Spleen (tissue), 13 donors: ENCODE measurements at places on chromosomes 1 and 21.

- no peak for DNase-seq
These were observed 58.7 kb downstream of the VANGL2 start for GRCh38 chr1:160459056-160459455.

- DNase-seq = no peak
These were observed 20.9 kb upstream of the RHBDL2 start for GRCh38 chr1:38962560-38962959.

GRCh38 chr1:157496121-157496526 lies 56.2 kb downstream of the FCRL5 start:
- no peak for DNase-seq

GRCh38 chr1:200588698-200589097 lies 31.9 kb downstream of the KIF14 start:
- DNase-seq = no peak

- DNase-seq = no peak
These were observed 515.3 kb upstream of the NR5A2 start for GRCh38 chr1:199512037-199512710.

DNA sequence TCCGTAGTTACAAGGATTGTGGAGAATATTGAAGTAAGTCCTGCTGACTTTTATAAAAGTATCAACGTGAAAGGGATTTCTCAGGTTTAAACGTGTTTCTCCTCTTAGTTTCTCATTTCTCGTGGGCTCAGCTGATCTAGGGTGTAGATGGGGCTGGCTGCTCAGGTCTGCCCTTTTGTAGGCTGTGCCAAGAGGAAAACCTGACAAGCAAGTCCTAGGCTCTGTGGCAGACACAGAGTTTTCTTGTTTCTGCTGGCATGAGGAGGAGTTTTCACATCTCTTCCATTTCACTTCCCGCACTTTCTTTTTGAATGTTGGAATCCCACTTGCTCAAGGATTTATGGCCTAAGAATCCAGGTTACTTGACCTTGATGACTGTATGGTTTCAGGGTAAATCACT lies 14.8 kb downstream of the VPS13D start:
- DNase-seq = no peak

- no peak for DNase-seq
These were observed 749 bp downstream of the SEC16B start for GRCh38 chr1:177969109-177969508.

DNA sequence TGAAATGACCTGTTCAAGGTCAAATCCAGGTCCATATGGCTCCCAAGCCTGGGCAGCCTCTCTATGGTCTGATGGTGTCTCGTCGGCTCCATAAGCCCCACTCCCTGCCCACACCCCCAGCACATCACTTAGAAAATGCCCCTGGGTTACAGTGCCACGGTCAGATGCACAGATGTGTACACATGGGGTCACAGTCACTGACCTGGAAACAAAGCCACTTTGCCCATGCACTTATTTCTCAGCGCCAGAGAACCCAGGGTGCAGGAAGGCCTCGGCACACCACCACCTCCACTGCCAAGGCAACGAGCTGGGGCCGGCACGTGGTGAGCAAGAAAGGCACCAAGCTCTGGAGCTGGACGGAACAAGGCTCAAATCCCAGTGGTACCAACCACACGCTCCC lies 24.7 kb downstream of the IFFO2 start:
- DNase-seq = no peak

- DNase-seq = no peak
These were observed 2.1 kb upstream of the MACO1 start for GRCh38 chr1:25428475-25429166.

DNA sequence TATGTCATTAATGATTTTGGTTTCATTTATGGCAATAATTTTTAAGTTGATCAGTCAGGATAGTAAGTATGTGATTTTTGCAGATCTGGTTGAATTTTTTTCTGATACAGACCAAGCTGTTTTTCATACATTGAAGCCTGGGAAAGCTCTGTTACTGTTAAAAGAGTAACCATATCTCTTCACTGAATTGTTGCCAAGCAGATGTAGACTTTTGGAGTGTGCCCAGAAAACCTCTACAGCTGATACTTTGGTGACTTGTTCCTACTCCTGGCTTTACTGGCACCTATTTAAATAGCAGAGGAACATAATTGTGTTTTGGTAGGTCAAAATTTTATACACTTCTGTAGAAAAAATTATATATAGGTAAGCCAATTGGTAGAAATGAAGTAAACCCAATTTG lies 49.4 kb downstream of the NFIA start:
- DNase-seq = no peak

DNA sequence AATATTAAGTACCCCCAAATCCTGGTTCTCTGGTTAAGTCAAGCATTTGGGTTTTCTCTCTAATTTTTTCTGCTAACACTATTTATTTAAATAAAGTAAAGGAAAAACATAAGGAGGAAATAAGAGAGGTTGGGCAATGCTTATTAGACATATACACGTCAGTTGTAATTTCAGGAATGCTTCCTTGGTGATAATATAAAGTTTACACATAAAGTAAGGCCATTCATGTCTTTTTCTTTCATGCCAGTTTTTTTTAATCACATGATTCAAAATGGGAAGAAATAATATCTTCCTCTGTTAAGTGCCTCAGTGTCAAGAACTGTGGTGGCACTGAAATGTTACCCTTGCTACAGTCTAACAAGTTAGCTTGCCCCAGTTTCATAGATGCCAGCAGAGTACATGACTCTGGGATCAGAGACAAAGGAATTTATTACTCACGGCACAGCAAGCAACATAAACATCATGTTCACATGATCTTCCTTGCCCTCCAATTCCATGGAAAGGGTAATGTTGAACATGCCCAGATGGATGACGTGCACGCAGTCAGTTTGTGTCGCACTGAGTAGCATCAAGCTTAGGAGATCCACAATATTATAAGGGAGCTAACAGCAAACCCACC lies 184.9 kb downstream of the PLA2G4A start:
- DNase-seq = no peak

GRCh38 chr1:15146142-15146680 lies 7.3 kb upstream of the TMEM51 start:
- no peak for DNase-seq

DNA sequence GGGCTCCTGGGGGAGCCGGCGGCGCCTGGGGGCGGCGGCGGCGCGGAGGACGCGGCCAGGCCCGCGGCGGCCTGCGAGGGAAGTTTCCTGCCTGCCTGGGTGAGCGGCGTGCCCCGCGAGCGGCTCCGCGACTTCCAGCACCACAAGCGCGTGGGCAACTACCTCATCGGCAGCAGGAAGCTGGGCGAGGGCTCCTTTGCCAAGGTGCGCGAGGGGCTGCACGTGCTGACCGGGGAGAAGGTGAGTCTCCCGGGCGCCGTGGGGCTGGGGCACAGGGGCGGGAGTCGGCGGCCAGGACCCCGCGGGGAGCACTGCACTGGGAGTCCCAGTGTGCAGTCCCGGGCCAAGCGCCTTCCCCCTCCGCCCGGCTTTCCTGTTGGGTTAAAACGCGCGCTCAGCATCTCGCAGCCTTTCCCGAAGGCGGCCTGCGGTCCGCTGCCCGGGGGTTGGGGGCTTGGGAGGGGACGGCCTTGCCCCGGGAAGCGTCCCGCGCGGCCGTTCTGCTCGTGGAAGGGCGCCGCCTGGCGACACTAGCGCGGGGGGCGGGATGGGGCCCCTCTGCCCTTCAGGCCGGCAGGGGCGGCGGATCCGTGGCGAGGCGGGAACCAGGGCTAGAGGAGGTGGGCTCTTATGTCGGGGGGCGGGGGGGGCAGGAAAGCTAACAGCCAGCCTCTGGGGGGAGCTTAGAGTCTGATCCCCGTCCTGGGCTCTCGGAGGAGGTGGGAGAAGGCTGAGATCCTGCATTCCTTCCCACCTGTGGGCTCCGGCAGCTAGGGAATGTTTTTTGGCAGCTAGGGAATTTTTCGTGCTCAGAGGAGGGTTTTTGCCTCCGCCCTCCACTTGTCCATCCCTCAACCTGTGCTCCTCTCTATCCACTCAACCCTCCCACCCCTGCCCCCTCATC lies 1.1 kb downstream of the HUNK start:
- DNase-seq = peak; percentile 78

DNA sequence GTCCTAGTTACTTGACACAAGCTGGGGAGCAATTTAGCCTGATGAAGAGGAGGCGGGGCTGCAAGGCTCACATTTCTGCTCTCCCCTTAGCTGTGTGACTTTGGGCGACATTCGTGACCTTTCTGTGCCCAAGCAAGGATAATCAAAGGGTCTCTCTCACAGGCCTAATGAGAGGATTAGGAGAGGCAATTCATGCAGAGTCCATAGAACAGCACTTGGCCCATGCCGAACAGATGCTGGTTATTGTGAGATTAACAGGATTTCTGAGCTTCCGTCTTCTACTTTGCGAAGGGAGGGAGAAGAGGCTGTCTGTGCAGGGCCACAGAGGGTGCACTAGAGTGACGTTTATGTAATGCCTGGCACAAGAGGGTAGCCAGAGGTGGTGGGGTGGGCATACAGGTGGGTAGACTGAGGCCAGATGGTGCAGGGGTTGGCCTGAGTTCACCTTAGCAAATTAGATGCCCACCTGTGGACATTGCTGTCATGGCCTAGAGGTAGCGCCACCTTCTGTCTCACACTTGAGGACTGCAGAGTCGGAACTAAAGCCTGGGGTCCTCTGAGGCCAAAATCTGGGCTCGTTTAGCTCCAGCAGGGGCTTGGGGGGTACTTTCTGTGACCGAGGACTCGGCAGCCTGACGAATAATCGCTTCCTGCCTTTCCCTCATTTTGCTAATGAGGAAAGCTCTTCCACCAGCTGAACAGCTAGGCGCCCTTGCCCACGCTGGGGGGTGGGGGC lies 18.6 kb downstream of the ACTL8 start:
- DNase-seq = peak; percentile 37

DNA sequence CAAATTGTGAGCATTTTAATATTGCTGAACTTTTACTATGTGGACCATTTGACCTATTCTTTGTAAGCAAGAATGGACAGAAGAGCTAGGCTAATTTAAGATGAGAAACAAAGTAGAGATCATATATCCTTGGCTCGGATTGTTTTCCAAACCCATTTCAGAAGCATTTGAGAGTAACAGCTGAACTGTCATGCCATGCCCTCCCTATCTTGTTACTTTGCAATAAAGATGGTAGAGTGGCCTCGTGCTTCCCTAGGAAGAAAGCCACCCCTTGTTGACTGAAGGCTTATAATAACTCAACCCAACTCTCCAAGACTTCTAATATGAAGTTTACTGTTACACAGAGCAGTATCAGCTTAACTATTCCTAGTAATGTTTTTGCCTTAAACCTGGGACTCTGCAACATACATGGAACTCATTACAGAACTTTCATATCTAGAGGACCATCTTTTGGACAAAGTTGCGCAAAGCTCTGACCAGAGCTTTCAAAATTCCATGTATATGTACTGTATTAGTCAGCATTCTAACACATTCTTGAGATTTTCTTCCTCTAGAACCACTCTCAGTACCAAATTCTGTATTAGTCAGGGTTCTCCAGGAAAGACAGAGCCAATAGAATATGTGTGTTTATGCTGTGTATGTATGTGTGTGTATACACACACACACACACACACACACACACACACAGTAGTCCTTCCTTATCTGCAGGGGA lies 68.7 kb downstream of the ADAMTS1 start:
- DNase-seq = no peak

GRCh38 chr1:155640367-155640766 lies 30.3 kb downstream of the MSTO1 start:
- no peak for DNase-seq

DNA sequence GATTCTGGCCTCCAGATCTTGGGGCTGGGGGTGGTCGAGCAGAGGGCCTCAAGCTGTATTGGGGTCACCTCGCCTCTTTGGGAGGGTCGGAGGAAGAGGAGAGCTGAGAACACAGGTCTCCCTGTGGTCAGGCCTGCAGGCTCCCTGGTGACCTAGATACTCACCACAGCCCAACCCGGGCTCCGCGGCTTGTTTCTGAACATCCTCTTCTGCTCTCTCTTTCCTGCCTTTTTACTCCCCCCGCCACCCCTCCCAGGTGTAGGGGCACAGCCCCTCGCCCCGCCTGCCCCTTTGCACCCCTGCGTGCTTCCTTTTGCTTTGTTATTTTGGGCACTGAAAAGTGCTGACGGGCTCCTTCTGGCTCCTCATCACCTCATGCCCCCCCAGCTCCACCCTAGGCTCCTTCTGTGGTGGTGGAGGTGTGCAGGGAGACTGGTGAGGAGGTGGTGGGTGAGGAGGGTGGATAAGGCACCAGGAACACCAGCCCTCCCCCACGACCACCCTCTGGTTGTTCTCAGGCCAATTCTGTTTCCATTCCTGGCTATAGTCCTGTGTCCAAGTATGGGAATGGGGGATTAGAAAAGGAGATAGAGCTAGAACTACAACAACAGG lies 10.6 kb upstream of the LINGO4 start:
- DNase-seq = peak; percentile 81

GRCh38 chr21:36728371-36729111 lies 29.6 kb downstream of the SIM2 start:
- peak; percentile 35 for DNase-seq

DNA sequence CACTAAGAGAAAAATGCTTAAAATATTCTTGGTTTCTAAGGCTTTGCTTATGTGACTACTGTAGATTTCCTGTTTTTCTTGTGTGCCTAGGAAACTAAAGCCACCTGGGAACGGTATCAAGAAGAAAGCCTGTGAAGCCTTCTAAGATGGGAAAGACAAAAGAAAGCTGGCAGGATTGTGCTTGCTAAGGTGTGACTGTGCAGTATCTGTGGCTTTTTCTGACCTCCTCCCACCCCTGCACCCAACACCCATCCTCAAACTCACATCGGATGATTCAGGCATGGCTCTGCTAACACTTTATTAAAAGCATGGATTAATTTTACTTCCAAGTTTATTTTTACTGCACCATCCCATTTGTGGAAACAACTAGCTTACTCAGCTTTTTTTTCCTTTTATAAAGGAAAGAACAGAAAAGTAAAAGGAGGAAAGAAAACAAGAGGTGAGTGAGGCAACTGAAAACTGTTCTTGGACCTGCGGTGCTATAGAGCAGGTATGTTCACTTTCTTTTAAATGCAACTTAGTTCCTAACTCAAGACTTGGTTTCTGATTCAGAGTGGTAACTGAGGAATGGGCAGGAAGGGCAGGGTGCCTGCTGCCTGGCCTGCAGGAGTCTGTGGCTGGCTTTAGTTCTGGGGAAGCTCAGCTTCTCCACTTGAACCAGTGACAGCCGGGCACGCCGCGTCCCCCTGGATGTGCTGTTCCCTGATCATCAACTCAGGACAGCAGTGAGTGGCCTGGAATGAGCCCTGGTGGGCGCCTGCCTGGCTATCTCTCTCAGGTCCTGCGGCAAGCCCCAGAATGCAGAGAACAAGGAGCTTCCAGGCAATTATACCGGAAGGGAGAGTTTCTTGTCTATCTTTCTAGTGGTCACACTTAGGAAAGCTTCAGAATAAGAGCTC lies at the start of gene GBP6:
TSS of gene GBP6 (plus strand) at position 422 of the 899 bp plus-strand sequence. CDS start 4,493 bp downstream, outside the sequence.
- DNase-seq = no peak

DNA sequence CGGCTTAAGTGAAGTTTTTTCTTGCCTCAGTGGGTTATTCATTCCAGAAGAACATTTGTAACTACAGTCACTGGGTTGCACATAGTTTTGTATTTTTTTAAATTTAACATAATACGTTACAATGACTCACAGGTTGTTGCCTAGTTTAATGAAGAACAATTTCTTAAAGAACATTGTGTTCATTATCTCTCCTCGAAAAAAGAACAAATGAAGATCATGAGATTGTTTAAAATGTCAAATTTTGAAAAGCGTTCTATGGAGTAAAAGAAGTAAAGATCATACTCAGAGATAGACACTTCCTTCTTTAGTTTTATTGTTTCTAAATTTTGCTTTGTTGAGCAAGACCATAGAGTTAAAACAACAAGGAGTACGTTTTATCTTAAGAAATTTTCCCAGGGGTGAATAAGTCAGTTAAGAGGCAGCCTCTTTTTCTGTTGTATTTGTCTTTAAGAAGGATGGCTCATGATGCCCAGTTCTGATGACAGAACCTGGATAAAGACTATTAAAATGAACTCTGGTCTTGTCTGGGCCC lies 10.5 kb upstream of the SLAMF1 start:
- DNase-seq = no peak
